ENCODE measurements at places on chromosomes 2 and 18. TPM values are rescaled to one million over a fixed set of nuclear protein-coding genes. Genes with fewer than 3 reads are reported as not detected.
A peak's percentile ranks its signal among the peaks of the same experiment; 100 is the strongest.

DNA sequence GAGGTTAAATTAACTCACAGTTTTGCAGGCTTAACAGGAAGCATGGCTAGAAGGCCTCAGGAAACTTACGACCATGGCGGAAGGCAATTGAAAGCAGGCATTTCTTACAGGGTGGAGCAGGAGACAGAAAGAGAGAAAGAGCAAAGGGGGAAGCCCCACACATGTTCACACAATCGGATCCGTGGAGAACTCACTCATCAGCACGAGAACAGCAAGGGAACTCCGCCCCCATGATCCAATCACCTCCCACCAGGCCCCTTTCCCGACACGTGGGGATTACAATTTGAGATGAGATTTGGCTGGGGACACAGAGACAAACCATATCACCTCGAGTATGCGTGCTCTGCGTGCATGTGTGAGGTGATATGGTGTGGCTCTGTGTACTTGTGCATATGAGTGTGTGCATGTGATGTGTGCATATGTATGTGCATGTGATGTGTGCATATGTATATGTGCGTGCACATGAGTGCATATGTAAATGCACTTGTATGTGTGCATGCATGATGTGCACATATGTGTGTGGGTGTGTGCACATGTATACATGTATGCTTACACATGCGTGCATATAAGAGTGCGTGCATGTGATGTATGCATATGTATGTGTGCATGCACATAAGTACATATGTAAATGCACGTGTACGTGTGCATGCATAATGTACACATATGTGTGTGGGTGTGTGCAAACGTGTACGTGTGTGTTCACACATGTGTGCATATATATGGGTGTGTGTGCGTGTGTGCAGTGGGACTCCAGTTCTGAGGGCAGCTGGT, 108.7 kb upstream of the HDAC4 start:
- no peak overlapping the region for H3K27ac ChIP-seq
- no peak overlapping the region for H3K4me3 ChIP-seq
- DNase-seq: no peak
- H3K27me3 ChIP-seq: no peaks in the 10 kb centered on the region
- H3K4me1 ChIP-seq: no peaks in the 10 kb centered on the region

- no peak for DNase-seq
- H3K4me1 ChIP-seq: no peaks in the 10 kb centered on the region
- H3K36me3 ChIP-seq: peaks cover 32% of the 10 kb centered on the region
- no peaks in the 10 kb centered on the region for H3K27me3 ChIP-seq
- H3K4me3 ChIP-seq: no peak overlapping the region
- no peak overlapping the region for H3K27ac ChIP-seq
Measured at GRCh38 chr2:241489088-241489487, 19.3 kb downstream of the STK25 start.

GRCh38 chr2:42246562-42246961, 77.4 kb downstream of the EML4 start:
- H3K4me1 ChIP-seq: peaks cover 4% of the 10 kb centered on the region
- no peak for DNase-seq
- H3K36me3 ChIP-seq: no peaks in the 10 kb centered on the region
- H3K4me3 ChIP-seq: no peak overlapping the region
- no peaks in the 10 kb centered on the region for H3K27me3 ChIP-seq

GRCh38 chr2:28952836-28953211, 28.3 kb upstream of the TOGARAM2 start:
- H3K4me1 ChIP-seq: no peaks in the 10 kb centered on the region
- H3K36me3 ChIP-seq: peaks cover 3% of the 10 kb centered on the region
- H3K27me3 ChIP-seq: no peaks in the 10 kb centered on the region
- peak overlapping the region; percentile 17 for H3K27ac ChIP-seq

- peaks cover 57% of the 10 kb centered on the region for H3K36me3 ChIP-seq
- no peaks in the 10 kb centered on the region for H3K27me3 ChIP-seq
- H3K27ac ChIP-seq: no peak overlapping the region
- DNase-seq: no peak
- no peaks in the 10 kb centered on the region for H3K4me1 ChIP-seq
- H3K4me3 ChIP-seq: no peak overlapping the region
Measured at GRCh38 chr2:111995148-111995547, 59.9 kb upstream of the TMEM87B start.

DNA sequence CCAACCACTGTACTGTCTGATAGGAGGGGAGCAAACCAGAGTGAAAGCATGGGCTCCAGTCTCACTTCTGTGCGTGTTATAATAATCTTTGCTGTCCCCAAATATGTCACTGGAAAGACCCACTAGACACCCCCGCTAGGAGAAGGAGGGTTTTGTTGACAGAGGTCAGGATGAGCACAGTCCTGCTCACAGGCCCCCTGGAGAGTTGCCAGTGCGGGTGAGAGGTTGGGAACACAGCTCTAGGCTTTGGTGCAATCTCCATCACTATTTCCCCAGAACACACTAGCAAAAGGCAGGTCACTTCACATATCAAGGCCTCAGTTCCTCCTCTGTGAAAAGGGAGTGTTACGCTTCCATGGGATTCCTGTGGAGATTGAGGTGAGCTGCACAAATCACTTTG, 9.7 kb downstream of the XDH start:
- no peak for DNase-seq
- H3K4me3 ChIP-seq: no peak overlapping the region
- no peaks in the 10 kb centered on the region for H3K27me3 ChIP-seq
- no peaks in the 10 kb centered on the region for H3K4me1 ChIP-seq
- no peak overlapping the region for H3K27ac ChIP-seq
- H3K36me3 ChIP-seq: no peaks in the 10 kb centered on the region

DNA sequence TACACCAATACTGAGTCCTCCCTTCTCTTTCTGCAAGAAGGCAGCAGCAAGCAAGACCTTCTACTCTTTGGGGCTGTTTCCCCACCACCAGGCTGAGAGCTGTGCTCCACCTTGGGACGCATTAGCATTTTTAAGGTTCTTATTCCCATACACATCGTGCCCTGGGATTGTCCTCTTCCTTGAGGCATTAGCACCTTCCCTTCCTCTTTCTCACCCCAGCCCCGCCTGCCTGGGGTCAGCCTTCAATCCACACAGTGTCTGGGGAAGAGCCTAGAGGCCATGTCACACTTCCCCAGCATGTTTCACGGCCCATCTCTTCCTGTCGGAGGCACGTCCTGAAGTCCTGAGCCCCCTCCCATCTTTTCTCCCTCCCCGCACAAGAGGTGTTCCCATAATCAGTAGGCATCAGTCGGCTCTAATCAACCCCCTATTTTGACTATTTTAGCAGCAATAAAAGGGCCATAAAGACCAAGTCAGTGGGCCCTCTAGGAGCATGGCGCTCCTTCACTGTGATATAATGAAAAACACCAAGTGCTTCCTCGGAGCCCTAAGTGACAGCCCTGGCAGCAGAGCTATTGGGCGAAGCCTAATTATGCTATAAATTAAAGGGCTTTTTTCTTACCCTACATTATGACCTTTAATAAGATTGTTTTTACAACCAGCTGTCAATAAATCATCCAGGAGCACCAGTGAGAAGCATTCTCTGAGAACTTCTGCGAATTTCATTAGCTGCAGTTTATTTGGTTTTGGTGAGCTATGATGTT, 55.0 kb upstream of the PKDCC start:
- no peak for DNase-seq
- no peak overlapping the region for H3K4me3 ChIP-seq
- H3K4me1 ChIP-seq: no peaks in the 10 kb centered on the region

DNA sequence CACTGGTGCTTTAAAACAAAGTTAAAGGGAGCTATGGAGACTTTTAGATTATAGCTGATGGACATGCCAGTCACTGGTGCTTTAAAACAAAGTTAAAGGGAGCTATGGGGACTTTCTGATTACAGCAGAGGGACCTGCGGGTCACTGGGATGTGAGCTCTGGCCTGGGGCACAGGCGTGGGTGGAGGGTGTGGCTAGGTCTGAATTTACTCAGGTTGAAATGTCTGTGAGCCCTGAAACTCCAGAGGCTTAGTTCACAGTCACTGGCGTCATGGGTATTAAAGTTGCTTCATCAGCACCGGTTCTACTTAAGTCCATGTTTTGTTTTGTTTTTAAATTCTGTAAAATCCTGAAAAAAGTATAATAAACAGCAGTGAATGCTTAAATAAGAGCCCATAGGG, 49.0 kb upstream of the TMEM18 start:
- DNase-seq: no peak
- H3K4me1 ChIP-seq: no peaks in the 10 kb centered on the region
- H3K36me3 ChIP-seq: no peaks in the 10 kb centered on the region
- H3K4me3 ChIP-seq: no peak overlapping the region
- H3K27ac ChIP-seq: no peak overlapping the region

DNA sequence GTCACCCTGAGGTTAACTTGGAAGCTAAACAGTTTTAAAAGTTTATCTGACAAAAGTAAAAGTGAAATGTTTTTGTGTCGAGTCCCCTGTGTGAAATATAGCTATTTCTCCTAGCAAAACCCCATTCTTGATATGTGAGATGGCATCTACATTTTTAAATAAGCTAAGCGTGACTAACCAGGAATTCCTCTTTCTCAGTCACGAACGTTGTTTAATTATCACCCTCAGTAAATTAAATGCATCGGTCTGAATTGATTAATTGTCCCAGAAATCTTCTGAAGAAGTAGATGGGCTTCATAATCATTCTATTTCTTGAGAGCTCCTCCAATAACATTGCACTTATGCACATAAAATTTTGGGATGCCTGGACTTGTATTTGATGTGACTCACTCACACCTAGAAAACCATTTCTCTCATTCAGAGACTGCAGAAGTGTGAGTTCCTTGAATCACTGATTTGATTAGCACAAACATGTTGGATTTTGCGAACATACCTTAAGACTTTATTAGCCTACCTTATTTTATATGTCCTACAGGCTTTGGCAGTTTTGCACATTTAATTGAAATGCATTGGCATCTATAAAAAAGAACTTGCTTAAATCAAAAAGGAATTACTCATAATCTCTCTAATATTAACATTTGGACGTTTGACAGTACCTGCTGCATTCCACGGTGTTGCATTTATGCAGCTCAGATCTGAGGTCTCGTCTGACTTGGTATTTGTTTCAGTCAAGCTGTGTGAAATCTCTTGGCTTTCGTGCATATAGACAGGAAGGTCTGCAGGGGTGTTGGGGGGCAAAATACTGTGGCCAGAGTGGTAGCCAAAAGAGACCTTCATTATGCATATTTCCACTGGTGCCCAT, 475.2 kb downstream of the EPHA4 start:
- H3K4me1 ChIP-seq: no peaks in the 10 kb centered on the region
- H3K36me3 ChIP-seq: no peaks in the 10 kb centered on the region
- no peak overlapping the region for H3K4me3 ChIP-seq

DNA sequence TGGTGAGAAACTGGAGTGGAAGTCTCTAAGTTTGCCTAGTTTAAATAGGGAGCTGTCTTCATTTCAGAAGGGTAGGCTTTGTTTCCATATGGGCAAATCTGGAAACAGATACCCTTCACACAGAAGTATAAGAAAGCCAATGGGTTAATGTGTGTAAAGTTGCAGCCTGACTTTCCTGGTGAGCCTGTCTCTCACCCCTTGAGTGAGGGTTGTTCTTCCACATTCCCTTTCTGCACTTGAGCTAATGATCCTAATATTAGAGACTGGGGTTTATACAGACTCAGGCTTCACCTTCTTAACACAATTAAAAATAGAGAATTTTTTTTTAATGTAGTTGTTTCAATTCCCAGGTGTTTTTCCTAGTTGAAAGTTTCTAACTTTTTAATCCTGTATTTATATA, 108.6 kb upstream of the EML6 start:
- H3K27ac ChIP-seq: no peak overlapping the region
- H3K27me3 ChIP-seq: no peaks in the 10 kb centered on the region
- peaks cover 9% of the 10 kb centered on the region for H3K36me3 ChIP-seq
- no peak overlapping the region for H3K4me3 ChIP-seq

GRCh38 chr2:56287508-56287907, 103.7 kb downstream of the CCDC85A start:
- no peak overlapping the region for H3K27ac ChIP-seq
- H3K4me3 ChIP-seq: no peak overlapping the region
- no peak for DNase-seq
- H3K36me3 ChIP-seq: no peaks in the 10 kb centered on the region
- H3K4me1 ChIP-seq: no peaks in the 10 kb centered on the region

- no peak overlapping the region for H3K4me3 ChIP-seq
- no peaks in the 10 kb centered on the region for H3K4me1 ChIP-seq
- no peak overlapping the region for H3K27ac ChIP-seq
- H3K27me3 ChIP-seq: no peaks in the 10 kb centered on the region
- DNase-seq: no peak
Measured at GRCh38 chr2:173898996-173899395, 66.2 kb downstream of the SP3 start.

GRCh38 chr2:25201265-25201664, 32.9 kb upstream of the POMC start:
- no peak for DNase-seq
- H3K36me3 ChIP-seq: no peaks in the 10 kb centered on the region
- H3K27me3 ChIP-seq: no peaks in the 10 kb centered on the region
- no peaks in the 10 kb centered on the region for H3K4me1 ChIP-seq

DNA sequence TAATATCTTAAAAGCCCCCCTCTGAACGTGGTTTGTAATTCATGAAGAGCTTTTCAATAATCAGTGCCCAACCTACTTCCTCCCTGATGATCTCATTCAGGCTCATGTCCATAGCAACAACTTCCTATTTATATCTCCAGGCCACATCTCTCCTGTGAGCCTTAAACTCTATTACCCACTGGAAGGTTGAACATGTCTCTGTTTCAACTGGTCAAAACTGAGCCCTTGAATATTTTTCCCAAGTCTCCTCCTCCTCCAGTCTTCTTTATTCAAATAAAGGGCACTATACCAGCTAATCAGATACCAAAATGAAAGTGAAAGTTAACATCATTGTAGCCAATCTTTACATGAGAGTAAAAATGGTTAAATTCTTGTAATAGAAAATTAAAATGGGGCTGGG, 63.7 kb upstream of the ITGA4 start:
- H3K36me3 ChIP-seq: no peaks in the 10 kb centered on the region
- peaks cover 4% of the 10 kb centered on the region for H3K4me1 ChIP-seq
- H3K4me3 ChIP-seq: no peak overlapping the region
- no peak overlapping the region for H3K27ac ChIP-seq

GRCh38 chr18:2075499-2075898, 495.8 kb downstream of the METTL4 start:
- no peaks in the 10 kb centered on the region for H3K4me1 ChIP-seq
- H3K4me3 ChIP-seq: no peak overlapping the region
- H3K36me3 ChIP-seq: no peaks in the 10 kb centered on the region
- no peak for DNase-seq
- H3K27ac ChIP-seq: no peak overlapping the region
- no peaks in the 10 kb centered on the region for H3K27me3 ChIP-seq

- H3K27me3 ChIP-seq: no peaks in the 10 kb centered on the region
- H3K4me3 ChIP-seq: no peak overlapping the region
- no peak for DNase-seq
- no peak overlapping the region for H3K27ac ChIP-seq
- no peaks in the 10 kb centered on the region for H3K36me3 ChIP-seq
- H3K4me1 ChIP-seq: peaks cover 14% of the 10 kb centered on the region
Measured at GRCh38 chr18:49050452-49050851, 99.7 kb upstream of the SMAD7 start.

Gene TFPI
- 78.8 TPM for total RNA-seq

Gene CCDC85A
- 3.5 TPM for total RNA-seq

Gene DNAH7
- total RNA-seq: 0.99 TPM

Gene EPHA4
- total RNA-seq: 50.7 TPM

Gene EVX2
- 2.2 TPM for total RNA-seq

Gene SLC25A12
- 53.5 TPM for total RNA-seq

Gene MALL
- total RNA-seq: 14.1 TPM
